Stimulated activated CD4-positive, alpha-beta T cell treated with anti-CD3 and anti-CD28 coated beads, Interleukin-1b, Interleukin-23, amount 100 ng/mL, for 24 hours (primary cell): ENCODE measurements at places on chromosomes 4 and X.

- no peak for DNase-seq
Measured at GRCh38 chr4:45663003-45663402, 460.9 kb downstream of the GABRG1 start.

- no peak for DNase-seq
Measured at GRCh38 chr4:38068107-38068506, 107.9 kb downstream of the PTTG2 start.

DNA sequence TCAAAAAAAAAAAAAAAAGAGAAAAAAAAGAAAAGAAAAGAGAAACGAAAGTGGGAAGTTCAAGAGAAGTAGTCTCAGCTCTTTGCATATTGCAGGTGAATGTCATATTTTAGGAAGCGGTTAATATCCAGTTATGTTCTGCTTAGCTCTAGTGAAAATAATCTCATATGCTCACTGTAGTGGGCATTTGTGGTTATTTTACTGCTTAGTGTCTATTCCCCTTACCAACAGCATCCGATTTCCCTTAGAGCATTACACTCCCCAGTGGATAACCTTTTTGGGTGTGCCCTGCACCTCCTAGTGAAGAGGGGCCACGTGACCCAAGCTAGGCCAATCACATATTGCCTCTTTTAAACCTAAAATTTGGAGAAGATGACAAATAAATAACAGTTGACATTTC, 111.2 kb upstream of the ZNF827 start:
- no peak for DNase-seq

DNA sequence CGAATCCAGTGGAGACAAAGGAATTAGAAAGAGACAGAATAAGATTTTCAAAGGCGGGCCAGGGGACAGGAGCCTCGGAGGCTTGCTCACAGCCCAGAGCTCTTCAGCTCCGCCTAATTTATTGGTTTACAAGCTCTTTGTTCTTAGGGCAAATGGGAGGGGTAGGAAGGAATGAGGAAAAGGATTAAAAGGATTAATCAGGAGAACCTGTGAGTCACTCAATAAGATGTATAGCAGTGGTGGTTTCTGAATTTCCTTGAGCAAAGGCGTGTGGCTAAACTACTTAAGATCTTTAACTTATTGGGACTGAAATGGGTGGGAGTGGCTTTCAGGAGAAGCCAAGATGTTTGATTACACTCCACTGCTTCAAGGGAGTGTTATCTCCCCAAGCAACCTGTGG, 456.0 kb upstream of the SPANXN1 start:
- no peak for DNase-seq

GRCh38 chr4:112190684-112191083, 40.9 kb upstream of the AP1AR start:
- no peak for DNase-seq

GRCh38 chrX:65971151-65971550, 68.7 kb downstream of the VSIG4 start:
- no peak for DNase-seq

GRCh38 chr4:176052744-176053143, 12.9 kb upstream of the WDR17 start:
- DNase-seq, result no peak

DNA sequence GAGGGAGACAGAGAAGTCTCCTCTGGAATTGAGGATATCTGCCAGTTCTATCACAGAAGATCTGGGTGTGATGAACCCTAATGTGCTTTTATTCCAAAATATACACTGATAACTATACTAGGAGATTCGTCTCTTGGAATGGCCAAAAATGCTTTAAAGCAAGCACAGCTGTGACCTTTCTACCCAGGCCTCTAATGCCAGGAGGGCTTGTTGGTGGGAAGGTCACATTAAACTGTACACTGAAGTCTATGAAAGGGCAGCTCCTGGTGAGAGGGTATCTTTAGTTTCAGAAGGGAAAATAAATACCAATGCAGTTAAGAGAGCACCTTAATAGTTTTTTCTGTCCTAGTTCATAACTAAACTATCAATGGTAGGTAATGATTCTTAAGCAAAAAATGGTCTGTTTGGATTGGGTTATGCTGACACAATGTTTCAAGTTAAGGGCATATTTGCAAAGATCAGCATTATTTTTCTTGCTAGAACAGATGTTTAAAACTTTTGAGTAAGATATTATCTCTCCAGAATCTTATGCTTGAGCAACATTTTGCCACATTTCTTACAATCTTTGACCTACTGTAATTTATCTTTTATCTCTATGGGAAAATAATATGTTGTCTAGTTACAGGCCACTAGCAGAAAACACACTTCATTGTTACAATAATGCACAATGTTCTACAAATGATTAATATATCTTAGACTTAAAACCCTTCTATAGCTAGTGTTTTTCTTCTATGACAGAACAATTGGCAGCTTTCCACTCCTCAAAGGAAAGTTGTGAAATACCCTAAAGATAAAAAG, 59.6 kb downstream of the SEC24D start:
- no peak for DNase-seq

- DNase-seq, result no peak
Measured at GRCh38 chr4:167831855-167832254, 260.5 kb upstream of the ANXA10 start.

GRCh38 chr4:145299380-145300076, 119.1 kb upstream of the OTUD4 start:
- DNase-seq, result peak; percentile 64

DNA sequence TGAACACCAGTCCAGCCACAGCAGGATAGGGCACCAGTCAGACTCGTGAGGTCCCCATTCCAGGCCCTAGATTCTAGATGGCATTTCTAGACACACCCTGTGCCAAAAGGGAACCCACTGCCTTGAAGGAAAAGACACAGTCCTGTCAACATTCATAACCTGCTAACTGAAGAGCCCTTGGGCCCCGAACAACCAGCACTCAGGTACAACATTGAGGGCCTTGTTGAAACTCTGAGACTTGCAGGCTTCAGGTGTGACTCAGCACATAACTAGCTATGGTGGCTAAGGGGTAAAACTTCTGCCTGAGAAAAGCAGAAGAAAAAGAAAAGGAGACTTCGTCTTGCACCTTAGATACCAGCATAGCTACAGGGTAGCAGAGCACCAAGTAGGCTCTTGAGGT, 252.9 kb upstream of the GRID2 start:
- DNase-seq, result no peak

GRCh38 chrX:48487362-48487798, 11.4 kb downstream of the FTSJ1 start:
- no peak for DNase-seq

DNA sequence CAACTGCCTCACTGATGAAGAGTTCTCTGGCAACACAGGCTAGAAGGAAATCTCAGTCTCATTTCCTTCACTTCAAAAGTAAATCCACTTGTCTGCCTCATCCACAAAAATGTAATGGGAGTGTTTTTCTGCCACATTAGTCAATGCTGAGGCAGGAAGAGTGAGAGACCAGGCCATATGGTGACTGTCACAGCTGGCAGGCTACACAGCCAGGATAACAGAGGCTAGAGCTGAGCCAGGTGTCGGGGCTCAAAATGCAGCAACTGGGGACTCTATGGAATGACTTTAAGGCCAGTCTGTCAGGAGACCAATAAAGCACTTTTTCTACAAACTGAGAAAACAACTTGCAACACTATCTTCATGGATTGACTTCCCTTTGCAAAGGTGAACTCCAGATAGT, 204.2 kb downstream of the GPC3 start:
- DNase-seq, result no peak

DNA sequence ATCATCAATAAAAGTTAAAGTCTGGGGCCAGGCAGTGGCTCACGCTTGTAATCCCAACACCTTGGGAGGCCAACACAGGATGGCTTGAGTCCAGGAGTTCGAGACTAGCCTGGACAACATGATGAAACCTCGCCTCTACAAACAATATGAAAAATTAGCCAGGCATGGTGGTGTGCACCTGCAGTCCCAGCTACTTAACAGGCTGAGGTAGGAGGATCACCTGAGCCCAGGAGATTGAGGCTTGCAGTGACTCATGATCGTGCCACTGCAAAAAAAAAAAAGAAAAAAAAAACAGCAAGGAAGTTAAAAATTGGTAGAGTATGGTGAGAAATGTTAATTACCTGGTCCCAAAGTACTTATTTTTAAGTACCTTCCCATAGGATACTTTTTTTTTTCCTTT, 27.5 kb downstream of the FBXW7 start:
- no peak for DNase-seq

DNA sequence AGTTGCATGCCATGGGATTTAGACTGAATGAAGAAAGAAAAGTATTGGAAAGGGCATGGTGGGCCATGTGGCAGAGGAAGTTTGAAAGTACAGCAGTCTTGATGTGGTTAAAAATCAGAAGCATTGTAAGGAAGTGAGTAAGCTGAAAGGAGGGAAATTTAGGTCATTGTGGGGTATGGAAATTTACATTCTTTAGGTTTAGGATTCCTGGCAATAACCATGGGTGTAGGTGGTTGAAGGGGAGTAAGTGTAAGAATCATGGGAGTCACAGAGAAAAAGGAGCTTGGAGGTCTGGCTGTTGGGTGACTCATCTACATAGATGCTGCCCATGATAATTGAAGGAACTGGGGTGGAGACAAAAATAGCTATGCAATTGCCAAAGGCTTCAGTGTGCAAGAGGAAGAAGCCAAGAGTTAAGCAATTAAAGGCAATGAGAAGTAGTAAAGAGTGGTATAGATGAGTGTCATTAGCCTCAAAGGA, 243.8 kb upstream of the LDB2 start:
- no peak for DNase-seq

GRCh38 chr4:48336146-48336870, 5.0 kb upstream of the SLAIN2 start:
- DNase-seq, result no peak

- DNase-seq, result no peak
Measured at GRCh38 chr4:81003597-81004111, 26.9 kb upstream of the BMP3 start.

GRCh38 chr4:73451404-73451803, 15.4 kb downstream of the AFP start:
- no peak for DNase-seq

DNA sequence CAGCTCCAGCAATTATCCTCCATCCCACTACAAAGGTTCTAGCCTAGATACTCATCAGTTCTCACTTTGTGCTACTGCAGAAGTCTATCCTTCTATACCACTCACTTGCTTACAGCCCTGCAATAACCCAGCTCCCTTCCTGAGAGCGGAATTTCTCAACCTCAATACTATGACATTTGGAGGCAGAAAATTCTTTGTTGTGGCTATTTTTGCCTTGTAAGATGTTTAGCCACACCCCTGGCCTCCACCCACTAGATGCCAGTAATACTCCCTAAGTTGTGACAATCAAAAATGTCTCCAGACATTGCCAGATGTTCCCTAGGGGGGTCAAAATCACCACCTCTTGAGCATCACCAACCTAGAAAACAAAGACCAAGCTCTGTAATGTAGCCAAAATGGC, 149.5 kb downstream of the QDPR start:
- DNase-seq, result no peak

DNA sequence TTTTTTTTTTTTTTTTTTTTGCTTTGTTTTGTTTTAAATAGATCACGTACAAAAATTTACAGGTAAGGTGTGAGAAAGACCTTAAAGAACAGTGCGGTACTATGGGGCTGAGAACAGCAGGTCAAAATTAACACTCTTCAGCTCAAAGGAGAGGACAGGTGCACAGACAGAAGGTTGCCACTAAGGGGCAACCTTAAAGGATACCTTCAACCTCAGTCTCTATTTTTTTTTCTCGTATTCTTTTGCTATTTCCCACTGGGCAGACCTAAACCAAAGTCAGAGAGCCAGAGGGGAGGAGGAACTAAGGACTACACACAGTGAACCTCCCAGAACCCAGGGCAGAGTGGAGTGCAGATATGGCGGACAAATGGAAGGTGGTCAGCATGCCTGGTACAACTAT, 1984.3 kb upstream of the IGFBP7 start:
- DNase-seq, result no peak

- DNase-seq, result no peak
Measured at GRCh38 chr4:2070421-2071251, 11.5 kb downstream of the NAT8L start.

DNA sequence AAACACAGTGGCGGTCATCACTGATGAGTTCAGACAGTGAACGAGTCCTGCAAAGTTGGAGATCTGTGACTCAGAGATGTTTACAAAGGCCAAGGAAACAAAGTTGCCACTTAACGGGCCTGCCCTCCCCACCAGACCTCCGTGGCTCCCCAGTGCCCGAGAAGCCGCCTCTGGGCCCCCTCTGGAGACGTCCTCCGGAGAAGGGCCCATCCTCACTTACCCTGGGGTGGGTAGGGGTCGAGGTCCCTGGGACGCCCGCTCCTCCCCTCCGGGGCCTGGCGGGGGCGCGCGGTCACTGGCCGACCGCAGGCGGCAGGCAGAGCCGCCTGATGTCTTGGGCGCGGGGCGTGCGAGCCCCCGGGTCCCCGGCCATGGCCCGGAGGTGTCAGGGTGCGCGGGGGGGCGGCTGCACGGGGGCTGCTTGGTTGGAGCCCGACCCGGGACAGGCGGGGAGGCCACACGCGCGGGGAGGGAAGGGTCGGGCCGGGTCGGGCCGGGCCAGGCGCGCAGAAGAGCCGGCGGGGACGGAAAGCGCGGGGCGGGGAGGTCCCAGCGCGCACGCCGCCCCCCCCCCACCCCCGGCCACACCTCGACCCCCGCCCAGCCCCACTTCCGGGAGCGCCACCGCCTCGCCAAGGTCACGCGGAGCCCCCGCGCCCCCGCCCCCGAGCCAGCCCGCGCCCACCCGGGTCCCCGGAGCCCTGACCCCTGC, 529 bp downstream of the DHRSX start:
- no peak for DNase-seq

DNA sequence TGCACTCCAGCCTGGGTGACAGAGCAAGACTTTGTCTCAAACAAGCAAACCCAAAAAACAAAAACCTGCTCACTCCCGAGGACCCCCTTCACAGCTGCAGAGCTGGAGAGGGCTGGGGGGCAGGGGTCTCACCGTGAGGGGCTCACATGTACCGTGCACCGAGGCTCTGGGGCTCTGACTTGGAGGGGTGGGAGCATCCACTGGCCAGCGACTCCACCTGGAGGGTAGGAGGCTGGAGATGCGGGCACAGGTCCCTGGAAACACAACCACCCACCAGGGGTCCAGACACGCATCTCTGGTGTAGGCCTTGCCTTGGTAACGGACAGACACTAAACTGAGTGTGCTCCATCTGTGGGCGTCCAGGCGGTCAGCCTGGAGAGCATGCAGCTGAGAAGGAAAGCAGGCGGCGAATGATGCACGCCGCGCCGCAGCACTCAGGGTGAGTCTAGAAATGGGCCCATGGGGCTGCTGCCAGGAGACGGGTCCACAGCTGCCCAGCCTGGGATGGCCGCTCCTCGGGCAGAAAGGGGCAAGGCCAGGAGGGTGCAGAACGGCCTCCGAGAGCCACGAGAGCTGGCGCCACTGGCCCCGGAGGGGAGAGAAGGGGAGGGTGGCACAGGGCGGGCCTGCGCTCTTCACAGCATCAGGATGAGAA, 26.1 kb downstream of the PPP2R3B start:
- DNase-seq, result no peak

GRCh38 chr4:168537571-168537970, 40.7 kb downstream of the PALLD start:
- no peak for DNase-seq

- no peak for DNase-seq
Measured at GRCh38 chr4:174255786-174256185, 27.7 kb downstream of the FBXO8 start.

DNA sequence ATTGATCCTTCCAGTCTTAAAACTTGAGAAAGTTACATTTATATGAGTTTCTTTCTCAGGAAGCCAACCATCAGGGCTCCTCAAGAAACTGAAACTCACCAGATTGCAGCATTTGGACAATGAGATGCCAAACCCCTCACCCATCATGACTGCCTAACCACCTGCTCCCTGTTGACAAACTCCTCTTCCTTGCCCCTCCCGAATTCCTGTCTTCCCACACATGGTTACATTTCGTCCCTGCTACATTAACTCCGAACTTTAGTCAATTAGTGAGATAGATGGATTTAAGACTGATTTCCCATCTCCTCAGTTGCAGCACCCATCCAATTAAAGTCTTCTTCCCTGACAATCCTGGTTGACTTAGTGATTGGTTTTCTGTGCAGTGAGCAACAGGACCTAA, 118.7 kb downstream of the ZNF330 start:
- DNase-seq, result no peak
